Activated naive CD4-positive, alpha-beta T cell treated with anti-CD3 and anti-CD28 coated beads, Interleukin-2, amount 50 U/mL, for 72 hours (primary cell): ENCODE measurements at places on chromosomes 11 and 22. TPM values are rescaled to one million over a fixed set of nuclear protein-coding genes. Genes with fewer than 3 reads are reported as not detected.
A peak's percentile ranks its signal among the peaks of the same experiment; 100 is the strongest.

- peak; percentile 23 for DNase-seq
Observed at GRCh38 chr22:24096758-24097115, 84.5 kb upstream of the SUSD2 start.

GRCh38 chr22:43852573-43853327 is 9.6 kb downstream of the SULT4A1 start:
- DNase-seq = no peak

Gene MS4A12
- total RNA-seq = not detected

DNA sequence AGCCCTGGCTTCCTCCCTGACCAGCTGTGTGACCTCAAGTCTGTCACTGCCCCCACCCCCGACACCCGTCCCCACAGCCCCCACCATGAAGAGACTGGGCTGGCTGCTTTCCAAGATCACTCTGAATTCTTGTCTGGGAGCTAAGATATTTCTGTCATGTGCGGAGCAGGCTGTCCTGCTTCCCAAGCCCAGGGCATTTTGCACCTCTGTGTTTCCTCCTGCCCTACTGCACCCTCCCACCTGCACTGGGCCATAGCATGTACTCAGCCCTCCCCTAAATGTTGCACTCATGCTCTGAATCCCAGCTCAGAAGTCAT is 30.3 kb upstream of the MYEOV start:
- DNase-seq = no peak

Gene MAJIN
- total RNA-seq = 0.45 TPM

DNA sequence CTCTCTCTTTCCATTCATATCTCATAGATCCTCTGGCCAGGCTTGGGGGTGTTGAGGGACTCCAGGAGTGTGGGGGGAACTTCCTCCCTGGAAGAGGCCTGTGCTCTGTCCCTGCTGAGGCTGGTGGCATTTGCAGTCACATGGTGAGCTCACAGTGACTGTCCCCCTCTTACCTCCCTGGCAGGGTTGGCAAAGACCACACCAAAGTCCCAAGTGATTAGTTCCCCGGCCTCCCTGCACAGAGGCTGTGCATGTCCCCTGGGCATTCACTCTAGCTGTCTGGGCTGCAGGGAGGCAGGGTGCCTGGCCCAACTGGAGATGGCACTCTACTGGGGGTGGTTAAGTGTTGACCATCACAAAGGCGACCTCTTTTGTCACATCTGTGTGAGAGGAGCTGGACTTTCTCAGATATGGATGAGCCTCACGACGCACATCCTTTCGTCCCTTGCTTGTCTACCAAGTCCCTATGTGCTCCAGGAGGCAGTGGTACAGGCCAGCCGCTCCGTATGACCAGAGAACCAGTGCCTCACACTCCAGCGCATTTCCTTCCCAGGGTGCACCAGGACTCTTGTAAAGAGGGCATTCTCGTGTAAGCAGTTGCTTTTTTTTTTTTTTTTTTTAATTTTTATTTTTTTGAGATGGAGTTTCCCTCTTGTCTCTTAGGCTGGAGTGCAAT is 8.8 kb downstream of the TANGO2 start:
- no peak for DNase-seq

DNA sequence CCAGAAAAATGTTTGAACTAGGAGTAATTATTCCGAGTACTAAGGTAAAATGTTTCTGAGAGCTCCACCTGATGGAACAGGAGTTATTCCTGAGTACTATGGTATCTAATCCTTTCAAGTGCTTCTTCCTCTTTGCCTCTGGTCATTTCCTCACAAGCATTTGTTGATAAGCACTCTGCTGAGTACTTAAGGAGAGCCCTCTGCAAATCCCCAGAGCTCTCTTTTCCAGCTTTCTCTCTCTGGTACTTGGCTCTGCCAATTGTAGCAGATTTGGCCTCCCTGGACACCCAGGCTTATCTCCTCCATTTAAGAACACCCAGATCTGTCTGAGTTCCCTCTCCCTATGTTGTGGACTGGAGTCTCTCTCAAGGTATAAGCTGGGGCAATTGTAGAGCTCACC is 457.0 kb downstream of the MN1 start:
- DNase-seq = no peak
